ENCODE measurements at places on chromosomes 2 and 18.

DNA sequence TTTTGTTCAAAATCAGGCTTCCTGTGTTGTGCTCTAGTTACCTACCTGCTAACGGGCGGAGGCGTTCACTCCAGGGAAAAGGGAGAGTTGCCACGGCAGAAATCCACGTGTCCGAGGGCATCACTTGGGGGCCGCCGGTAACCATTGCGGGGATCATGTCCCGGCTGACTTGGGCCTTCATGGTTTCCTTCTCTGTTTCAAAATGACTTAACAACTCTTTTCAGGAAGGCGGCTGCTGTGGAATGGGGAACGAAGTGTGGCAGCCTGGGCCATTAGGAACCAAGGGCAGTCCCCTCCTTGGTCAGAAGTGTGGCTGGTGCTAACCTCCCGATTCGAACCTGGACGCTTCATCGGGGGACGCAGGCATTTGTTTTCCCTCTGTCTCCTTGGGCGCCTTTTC is 56.8 kb downstream of the INPP5D start:
- no peak for DNase-seq

GRCh38 chr18:48138660-48139430 is 208.4 kb upstream of the SMAD2 start:
- no peak for DNase-seq

DNA sequence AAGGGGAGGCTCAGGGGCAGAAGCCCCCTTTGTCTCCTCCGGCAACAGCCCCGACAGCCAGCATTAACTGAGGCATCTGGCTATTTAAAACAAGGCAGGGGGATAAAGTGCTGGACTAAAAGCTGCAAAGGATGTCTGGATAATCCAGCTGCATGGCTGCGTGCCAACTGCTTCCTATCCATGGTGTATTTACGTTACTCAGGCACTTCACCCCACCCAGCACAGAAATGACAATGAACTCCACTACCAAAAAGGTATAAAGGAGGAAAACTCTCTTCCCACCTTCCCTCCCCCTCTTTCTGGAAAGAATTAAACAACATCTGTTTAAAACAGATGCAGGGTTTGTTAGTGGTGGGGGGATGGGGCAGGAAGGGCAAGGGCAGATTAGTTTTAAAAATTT is 82.5 kb downstream of the SPRED2 start:
- DNase-seq: peak; percentile 79

- DNase-seq: no peak
These were observed 168.4 kb downstream of the LOXHD1 start for GRCh38 chr18:46488471-46489213.

GRCh38 chr18:40708726-40709125 is 1246.3 kb upstream of the PIK3C3 start:
- DNase-seq: no peak

DNA sequence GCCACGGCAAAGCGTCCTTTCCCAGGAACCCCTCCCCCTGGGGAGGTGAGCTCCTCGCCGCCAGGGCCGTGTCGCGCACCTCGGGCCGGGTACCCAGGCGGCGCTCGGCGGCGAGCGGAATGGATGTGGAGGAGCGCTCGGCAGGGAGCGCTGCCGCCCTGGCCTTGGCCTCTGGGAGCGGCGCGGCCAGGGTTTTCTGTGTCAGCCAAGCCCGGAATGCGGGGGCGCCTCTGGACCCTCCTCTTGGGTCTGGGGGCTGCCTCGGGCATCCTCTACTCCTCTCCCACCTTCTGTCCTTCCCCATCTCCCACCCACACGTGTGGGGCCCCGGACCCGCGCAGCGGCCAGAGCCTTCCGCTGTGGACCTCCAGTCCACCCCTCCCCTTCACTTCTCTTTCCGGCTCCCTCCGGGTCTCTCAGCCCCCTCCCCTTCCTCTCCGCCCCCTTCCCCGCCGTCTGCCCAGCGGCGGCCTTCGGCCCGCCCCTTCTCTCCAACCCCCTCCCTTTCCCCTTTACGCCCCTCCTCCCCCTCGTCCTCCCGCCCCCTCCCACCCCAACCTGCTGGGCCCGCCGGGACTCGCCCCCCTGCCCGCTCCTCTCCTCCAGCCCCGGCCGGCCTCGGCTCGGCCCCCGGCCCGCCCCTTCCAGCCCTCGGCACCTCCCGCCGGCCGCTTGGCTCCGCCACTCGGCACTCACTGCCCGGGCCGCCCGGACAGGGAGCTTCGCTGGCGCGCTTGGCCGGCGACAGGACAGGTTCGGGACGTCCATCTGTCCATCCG is at the start of gene MERTK:
Gene MERTK (plus strand): TSS at position 684 of the 779 bp plus-strand sequence. CDS start 129 bp downstream, outside the sequence.
- DNase-seq: peak; percentile 75

DNA sequence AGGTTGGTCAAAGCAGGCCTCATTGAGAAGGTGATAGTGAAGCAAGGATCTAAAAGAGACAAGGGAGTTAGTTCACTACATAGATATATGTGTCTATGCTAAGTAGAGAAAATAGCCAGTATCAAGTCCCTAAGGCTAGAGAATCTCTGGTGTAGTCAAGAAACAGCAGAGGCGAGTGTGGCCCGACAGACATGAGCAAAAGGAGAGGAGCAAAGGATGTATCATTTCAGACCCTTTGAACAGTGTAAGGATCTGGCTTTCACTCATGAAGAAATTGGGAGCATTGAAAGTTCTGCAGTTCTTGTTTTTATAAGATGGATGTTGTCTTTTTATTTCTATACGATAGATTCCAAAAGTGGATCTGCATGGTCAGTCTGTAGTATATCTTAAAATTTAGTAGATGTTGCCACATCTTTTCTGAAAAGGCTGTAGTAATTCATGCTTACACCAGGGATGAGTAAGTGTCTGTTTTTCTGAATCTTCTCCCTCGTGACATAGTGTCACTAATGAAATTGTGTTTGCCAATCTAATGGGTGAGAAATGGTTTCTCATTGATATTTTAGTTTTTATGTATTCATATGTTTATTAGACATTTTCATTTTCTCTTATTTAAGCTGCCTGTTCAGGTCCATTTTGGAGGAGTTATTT is 18.8 kb downstream of the SP100 start:
- DNase-seq: no peak

- no peak for DNase-seq
These were observed 195.6 kb downstream of the MYCN start for GRCh38 chr2:16135913-16136310.

- peak; percentile 50 for DNase-seq
These were observed 120.2 kb downstream of the MEIS1 start for GRCh38 chr2:66555091-66555490.

DNA sequence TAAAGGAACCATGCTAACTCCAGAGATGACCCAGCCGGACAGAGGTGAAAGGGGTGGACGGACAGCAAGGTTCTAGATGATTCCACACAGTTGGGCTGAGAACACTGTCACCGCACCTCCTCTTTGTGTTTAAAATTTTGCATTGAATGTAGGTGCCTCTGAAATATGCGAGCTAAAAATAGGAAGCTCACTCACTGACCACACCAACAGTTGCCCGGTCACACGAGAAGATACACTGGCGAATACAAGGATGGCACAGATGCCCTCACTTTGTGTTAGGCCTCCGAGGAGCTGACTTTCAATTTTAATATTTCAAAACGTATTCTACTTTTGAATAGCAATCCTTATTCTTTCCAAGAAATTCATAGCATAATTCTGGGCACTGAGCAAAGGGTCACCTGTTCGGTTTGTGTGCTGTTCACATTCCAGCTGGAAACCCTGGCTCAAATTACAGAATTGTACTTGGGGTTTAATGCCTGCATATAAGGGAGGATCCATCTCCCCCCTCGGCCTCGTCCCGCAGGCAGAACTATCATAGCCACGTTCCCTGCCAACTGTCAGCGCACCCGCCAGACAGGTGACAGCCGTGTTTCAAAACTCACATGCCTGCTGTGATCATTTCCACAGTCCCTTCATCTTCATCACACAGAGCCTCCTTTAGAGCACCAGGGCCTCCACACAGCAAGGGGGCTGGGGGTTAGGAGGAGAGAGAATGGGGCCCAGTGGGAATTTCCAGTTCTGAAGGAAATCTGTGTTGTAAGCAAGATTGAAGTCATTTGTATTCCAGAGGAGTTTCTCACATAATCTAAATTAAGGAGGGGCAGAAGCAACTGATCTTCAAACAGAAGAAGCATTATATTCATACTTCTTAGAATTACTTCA is 48.2 kb downstream of the ADI1 start:
- no peak for DNase-seq

DNA sequence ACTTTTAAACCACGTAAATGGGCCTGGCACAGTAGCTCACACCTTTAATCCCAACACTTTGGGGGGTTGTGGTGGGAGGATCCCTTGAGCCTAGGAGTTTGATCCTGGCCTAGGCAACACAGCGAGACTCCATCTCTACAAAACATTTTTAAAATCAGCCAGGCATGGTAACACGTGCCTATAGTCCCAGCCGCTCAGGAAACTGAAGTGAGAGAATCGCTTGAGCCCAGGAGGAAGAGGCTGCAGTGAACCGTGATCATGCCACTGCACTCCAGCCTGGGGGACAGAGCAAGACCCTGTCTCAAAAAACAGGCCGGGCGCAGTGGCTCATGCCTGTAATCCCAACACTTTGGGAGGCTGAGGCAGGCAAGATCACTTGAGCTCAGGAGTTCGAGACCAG is 12.2 kb downstream of the ROCK1 start:
- DNase-seq: no peak

DNA sequence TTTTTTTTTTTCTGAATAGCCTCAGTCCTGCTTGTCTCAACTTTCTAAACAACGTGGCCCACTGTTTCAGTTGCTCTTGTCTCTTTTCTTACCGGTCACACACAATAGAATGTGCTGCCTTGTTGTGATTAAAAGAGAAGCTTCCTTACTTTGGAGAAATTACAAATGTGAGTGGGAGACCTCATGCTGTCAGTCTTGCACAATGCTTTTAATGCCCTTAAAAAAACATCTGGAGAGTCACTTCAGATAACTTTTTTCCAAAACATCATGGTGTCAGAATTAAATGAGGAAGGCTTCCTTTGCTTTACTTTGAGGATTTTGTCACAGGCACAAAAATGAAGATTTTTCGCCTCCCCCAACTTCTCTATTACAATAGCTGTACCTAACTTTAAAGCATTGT is 37.7 kb downstream of the LHCGR start:
- no peak for DNase-seq

GRCh38 chr2:216373896-216374295 is 1.6 kb upstream of the MARCHF4 start:
- no peak for DNase-seq

DNA sequence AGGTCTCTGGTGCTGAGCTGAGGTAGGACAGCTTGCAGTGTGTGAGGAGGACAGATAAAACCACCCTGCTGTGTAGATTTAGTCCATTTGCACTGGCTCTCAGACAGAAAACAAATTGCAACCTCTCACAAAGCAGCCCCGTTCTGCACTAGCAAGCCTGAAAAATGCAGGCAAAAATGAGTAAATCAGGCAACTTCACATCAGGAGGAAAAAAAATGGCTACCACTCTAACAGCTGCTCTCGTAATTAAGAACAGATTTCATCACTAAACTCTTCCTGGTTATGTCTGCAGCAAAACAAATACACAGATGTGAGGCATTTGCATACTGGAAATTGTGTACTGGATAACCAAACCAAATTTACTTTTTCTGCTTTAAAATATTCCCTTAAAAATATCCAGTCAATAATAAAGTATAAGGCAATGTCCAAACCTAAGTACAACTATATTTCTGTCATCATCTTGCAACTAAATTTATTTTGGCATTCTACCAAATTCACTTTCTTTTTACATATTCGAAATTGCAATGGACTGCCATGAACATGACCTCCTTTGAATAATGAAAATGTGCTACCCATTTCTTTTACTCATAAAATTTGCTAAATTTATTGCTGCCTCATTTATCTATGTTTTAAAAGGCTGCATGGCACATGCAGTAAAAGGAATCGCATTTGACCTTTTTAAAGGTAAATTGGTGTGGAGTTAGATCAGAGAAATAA is 157.4 kb downstream of the AFF3 start:
- DNase-seq: peak; percentile 58

- DNase-seq: no peak
These were observed 31.1 kb upstream of the EIF2AK3 start for GRCh38 chr2:88658326-88658725.

- DNase-seq: no peak
These were observed 244.0 kb downstream of the PAX3 start for GRCh38 chr2:222054813-222055212.

GRCh38 chr2:144510294-144510991 is 9.5 kb downstream of the ZEB2 start:
- peak; percentile 85 for DNase-seq

DNA sequence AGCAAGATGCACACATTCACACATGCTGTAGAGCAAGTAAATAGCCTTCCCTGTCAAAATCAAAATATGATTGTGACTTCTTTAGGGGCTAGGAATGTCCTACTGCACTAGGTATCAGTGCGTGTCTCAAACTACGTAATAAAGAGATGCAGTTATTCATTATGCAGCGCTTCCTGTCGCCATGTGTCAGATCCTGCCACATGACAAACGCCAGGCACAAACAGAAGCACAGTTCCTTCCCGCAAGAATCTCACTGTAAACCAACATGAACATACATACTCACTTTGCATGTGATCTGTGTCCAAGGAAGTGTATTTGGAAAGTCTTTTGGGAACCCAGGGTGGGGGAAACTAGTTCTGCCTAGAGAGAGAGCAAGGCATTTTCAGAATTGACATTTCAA is 599.9 kb downstream of the RNF144A start:
- no peak for DNase-seq

DNA sequence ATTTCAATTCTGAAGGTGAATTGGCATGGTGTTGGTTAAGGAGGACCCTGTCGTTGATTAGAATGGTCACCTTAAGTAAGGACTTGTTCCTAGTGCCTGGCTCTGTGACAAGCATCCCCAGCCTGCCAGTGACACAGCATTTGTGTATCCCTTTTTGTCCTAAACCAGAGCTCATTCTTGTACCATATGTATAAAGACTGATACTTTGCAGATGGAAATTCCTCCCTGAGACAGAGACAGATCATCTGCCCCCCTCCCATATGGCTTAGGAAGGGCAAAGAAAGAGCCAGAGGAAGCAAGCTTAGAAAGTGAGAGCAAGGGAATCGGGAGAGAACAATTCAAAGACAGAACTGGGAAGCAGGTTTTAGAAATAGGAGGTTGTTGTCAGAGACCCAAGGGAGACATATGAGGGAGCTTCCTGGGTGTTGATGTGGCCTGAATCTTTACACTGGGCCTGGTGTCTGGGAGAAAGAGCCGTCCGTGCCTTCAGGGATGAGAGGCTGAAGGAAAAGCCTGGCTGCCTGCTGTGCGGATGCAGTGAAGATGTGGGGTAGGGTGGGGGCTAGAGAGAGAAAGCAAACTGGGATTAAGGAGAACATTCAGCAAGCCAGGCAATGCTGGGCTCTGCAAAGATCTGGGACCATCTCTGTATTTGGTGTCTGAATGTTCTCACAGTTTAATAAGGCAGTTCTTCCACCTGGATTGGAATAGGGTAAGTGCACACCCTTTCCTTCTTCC is 13.2 kb upstream of the CHRNA1 start:
- no peak for DNase-seq

- DNase-seq: no peak
These were observed 70.2 kb upstream of the EMILIN2 start for GRCh38 chr18:2776601-2777000.

GRCh38 chr2:85704800-85705679 is 10.9 kb downstream of the GNLY start:
- DNase-seq: no peak

- DNase-seq: no peak
These were observed 41.1 kb upstream of the SCG2 start for GRCh38 chr2:223643309-223643708.

GRCh38 chr2:72887032-72887739 is at the start of gene SPR:
TSS of gene SPR (plus strand) at chr2:72887408. CDS start at chr2:72887433, 25 bp downstream.
- peak; percentile 41 for DNase-seq

GRCh38 chr2:96698221-96698861 is 41.5 kb downstream of the LMAN2L start:
- DNase-seq: no peak

GRCh38 chr18:23776306-23776705 is 87.1 kb downstream of the LAMA3 start:
- DNase-seq: no peak
